ENCODE measurements at places on chromosomes 4 and X.

DNA sequence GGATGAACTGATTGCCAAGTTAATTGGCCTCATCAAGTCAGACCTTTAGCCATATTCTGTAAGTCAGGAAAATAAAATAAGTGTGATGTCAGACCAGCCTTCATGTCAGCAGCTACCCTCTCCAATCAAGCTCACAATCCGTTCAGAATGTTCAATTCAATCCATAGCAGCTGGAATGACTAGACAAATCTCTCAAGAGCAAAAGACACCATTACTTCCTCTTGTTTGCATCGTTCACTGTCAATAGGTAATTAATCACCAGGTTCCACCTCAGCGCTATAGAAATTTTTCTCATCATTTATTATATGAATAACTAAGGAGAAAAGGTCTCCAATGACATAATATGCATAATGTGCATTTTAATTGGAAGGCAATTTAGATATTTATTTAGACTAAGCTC lies 321.0 kb upstream of the GRIA3 start:
- DNase-seq, result no peak

DNA sequence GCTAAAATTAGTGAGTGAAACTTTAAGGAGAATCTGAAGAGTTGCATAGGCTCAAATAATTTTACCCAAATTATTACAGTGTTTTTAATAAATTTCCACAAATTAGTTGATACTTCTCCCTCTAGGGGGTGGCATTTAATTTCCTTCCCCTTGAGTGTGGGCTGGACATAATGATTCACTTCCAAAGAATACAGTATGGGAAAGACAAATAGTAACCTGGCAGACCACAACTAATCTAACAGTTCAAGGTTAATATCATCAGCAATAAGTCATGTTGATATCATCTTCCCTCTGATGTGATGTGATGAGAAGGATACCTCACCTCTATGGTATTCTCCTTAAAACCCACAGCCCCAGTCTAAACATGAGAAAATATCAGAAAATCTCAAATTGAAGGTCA lies 15.5 kb downstream of the PFKFB1 start:
- DNase-seq, result no peak

GRCh38 chr4:9895333-9895705 lies 113.9 kb downstream of the DRD5 start:
- no peak for DNase-seq

GRCh38 chr4:148255344-148255720 lies 186.9 kb downstream of the NR3C2 start:
- no peak for DNase-seq

GRCh38 chr4:84378983-84379382 lies 120.1 kb downstream of the NKX6-1 start:
- no peak for DNase-seq

GRCh38 chrX:72644946-72645345 lies 69.2 kb downstream of the PHKA1 start:
- peak; percentile 2 for DNase-seq

- DNase-seq, result no peak
Measured at GRCh38 chr4:61541459-61541858, 341.3 kb downstream of the ADGRL3 start.

DNA sequence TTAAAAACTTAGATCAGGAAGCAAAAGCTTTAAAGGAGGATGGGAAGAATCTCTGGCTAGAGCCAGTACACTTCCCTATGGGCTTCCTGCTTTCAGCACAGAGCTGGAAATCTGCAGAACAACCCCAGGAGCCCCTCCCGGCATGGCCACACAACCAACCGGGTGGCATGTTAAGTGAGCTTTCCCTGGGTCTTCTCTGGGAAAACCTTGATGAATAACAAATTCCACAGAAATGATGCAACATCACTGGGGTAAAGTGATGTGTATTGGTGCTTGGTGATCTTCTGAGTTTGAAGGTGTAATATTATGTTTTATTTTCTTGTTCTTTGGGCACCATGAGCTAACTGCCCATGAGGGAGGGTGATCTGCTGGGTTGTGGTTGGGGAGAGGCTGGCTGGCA lies 22.1 kb downstream of the NHS start:
- DNase-seq, result no peak

- DNase-seq, result peak; percentile 64
Measured at GRCh38 chr4:48047421-48047844, 30.9 kb downstream of the NIPAL1 start.

DNA sequence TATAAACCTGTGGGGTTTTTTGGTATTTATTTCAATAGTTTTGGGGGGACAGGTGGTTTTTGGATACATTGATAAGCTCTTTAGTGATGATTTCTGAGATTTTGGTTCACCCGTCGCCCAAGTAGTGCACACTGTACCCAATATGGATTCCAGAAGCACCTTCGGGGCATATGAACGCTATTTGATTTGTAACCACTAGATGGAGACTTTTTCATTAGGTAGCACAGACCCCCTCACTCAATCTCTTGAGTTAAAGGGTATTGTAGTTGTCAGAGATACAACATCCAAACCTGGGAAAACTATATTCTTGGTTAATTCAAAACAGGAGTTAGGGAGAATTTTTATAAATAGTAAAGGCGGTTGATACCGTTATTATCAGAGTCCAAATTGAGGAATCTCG lies 79.8 kb downstream of the SPANXN3 start:
- peak; percentile 19 for DNase-seq

DNA sequence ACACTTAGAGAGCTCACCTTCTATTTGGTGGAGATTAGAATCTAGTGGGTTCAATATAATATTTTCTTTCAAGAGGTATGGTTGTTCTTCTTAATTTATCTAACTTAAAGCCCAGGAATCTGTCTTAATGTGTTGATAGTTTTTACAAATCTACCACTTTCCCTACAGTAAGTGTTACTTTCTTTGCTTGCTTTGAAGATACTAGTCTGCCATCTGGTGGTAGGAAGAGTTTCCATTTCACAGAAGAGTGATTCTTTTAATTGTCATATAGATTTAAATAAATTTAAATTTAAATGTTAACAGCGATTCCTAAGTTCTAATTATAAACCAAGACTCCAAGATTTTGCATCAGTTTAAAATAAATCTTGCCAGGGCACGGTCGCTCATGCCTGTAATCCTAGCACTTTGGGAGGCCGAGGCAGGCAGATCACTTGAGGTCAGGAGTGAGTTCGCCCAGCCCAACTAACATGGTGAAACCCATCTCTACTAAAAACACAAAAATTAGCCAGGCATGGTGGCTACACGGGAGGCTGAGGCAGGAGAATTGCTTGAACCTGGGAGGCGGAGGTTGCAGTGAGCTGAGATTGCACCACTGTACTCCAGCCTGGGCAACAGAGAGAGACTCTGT lies 43.5 kb downstream of the NUDT9 start:
- peak; percentile 38 for DNase-seq

DNA sequence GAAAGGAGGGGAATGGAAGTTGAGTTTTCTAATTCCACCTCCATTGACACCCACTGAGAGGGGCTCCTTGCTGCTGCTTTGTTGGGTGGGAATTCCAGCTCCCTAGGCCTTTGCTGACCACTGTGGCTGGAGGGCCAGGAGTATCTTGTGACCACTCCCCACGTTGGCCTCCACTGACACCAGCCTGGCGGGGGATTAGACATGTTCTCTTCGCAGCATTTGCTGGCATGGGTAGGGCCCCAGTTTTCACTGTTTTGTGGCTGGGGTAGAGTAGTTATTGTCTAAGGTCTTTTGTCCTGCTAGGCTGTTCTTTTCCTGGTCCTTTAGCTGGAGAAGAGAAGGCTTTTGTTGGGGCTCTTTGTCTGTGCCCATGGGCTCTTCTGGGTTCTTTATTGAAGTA lies 116.7 kb downstream of the CDKL5 start:
- DNase-seq, result no peak

- DNase-seq, result no peak
Measured at GRCh38 chr4:145071560-145071959, 26.4 kb downstream of the ANAPC10 start.

GRCh38 chrX:37361596-37361995 lies 12.4 kb downstream of the PRRG1 start:
- DNase-seq, result no peak

- DNase-seq, result no peak
Measured at GRCh38 chr4:93513851-93514250, 314.7 kb upstream of the ATOH1 start.

GRCh38 chr4:107071108-107071507 lies 35.0 kb upstream of the DKK2 start:
- no peak for DNase-seq

DNA sequence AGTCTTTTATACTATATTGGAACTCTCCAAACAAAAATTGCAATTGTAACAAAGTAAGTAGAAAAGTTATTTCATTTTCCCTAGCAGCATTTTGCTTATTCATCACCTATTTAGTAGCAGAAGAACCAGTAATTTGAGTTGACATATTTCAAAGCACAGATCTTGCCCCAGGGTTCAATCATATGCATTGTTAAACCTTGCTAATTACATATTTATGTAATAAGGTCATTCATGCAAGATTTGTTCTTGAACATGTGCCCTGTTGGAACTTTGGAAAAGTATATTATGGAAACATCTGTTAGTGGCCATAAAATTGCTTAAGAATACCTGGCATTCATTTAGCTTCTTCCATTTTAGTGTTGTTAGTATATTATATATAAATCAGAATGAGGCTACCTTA lies 191.7 kb downstream of the TLL1 start:
- DNase-seq, result no peak

GRCh38 chr4:82770607-82771006 lies 28.0 kb downstream of the SCD5 start:
- no peak for DNase-seq

DNA sequence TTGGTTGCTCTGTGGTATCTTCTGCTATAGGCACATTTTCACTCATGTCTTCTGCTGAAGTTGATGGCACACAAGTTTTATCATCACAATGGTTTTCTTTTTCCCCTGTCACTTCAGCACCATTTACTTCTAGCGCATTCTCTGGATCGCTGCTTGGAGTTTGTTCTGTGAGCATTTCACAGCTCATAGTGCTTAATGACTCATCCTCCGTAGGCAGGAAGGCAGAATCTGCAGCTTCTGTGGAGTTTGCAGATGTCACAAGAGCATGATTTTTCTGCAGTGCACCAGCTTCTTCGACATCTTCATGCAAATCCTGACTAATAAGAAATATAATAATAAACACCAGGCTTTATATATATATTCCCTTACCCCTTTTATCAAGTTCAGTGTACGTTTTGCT lies 83.6 kb downstream of the CHM start:
- no peak for DNase-seq

GRCh38 chr4:94237271-94237670 lies 29.6 kb downstream of the SMARCAD1 start:
- no peak for DNase-seq

GRCh38 chr4:119059221-119059620 lies 76.4 kb upstream of the MYOZ2 start:
- no peak for DNase-seq

- no peak for DNase-seq
Measured at GRCh38 chr4:120672076-120672475, 250.4 kb downstream of the PRDM5 start.

- DNase-seq, result no peak
Measured at GRCh38 chrX:133859860-133860259, 125.5 kb downstream of the GPC3 start.

GRCh38 chrX:154476821-154477220 lies 2.3 kb downstream of the LAGE3 start:
- no peak for DNase-seq

DNA sequence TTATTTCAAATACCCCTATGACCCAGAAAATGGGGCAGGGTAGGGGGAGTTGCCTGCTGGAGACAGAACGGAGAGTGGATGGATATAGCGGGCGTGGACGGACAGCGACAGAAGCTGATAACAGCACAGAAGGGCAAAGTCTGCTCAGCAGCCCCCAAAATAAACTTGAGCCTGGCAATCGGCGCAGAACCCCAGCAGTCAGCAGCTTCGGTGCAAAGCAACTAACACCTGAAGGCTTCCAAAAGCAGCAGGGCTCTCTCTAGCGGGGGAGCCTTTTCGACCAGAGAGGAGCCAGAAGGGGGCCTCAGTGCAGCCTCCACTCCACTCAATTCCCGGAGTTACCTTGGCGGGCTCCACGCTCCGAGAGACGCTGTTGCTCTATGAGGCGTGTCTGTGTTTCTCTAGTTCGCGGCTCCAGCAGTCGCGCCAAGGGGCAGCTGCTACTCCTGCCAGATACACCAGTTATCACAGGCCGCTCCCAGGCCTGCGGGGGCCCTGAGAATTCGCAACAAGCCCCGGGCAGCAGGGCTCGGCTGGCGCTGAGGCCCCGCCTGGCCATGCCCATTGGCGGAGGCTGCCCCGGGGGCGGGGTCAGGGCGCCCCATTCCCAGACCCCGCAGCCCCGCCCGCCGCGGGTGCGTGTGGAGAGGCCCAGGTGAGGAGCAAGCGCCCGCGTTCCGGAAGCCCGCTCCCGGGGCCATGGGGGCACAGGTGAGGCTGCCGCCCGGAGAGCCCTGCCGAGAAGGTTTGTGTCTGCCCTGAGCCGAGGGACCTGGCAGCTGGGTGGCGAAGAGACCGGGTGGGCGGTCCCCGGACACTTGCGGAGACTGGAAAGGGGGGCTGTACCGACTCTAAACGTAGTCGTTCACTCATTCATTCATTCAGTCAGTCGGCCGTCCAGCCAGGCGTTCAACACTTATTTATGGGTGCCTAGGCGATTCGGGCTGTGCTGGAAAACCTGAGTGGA lies at the start of the genes CNGA1 and NIPAL1:
CNGA1 (minus strand) TSS at position 541 of the 967 bp plus-strand sequence. CDS start 63,992 bp downstream, outside the sequence.
NIPAL1 (plus strand) TSS at position 632 of the 967 bp plus-strand sequence; CDS start at position 700, 68 bp downstream.
- peak; percentile 30 for DNase-seq

DNA sequence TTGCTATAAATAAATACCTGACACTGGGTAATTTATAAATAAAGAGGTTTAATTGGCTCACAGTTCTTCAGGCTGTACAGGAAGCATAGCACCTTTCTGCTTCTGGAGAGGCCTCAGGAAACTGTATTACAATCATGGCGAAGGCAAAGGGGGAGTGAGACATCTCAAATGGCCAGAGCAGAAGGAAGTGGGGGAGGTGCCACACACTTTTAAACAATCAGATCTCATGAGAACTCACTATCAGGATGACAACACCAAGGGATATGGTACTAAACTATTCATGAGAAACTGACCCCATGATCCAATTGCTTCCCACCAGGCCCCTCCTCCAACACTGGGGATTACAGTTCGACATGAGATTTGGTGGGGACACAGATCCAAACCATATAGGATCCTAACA lies 11.7 kb upstream of the TCEAL9 start:
- DNase-seq, result no peak

GRCh38 chrX:135354288-135354687 lies 45.0 kb downstream of the ETDC start:
- no peak for DNase-seq

GRCh38 chr4:108651014-108651791 lies 804 bp downstream of the OSTC start:
- peak; percentile 34 for DNase-seq

GRCh38 chr4:136558940-136559494 lies 973.3 kb downstream of the PCDH18 start:
- no peak for DNase-seq
